ENCODE measurements at places on chromosomes 16 and 17.

DNA sequence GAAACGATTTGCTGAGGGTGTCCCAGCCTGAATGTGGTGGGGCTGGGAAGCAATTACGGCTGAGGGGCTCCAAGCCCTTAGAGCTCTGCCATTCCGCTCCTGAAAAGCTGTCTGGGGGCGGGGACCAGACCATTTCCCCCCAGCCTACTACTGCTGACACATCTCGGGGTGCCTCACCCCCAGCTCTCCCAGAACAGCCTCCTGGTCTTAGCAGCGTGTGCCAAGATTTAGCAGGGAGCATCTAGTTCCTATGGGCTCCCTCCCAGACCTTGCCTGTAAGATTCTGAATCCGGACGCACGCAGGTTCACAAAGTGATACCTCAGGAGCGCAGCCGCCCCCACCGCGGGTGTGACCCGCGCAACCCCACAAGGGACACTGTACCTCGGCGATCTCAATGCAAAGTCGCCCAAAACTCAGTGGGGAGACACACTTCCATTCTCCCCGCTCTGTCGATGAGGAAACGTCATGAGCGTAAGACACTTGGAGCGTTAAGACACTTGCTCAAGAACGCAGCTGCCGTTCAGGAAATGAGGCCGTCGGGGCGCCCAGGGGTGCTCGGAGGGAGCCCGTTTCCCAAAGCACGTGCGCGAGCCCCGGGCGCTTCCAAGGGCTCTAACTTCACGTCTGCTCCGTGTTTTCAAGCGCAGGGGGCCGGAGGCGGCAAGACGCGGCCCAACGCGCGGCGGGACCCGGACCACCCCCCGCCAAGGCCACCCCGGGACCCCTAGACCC, 629 bp downstream of the GEMIN4 start:
- no peak for DNase-seq

DNA sequence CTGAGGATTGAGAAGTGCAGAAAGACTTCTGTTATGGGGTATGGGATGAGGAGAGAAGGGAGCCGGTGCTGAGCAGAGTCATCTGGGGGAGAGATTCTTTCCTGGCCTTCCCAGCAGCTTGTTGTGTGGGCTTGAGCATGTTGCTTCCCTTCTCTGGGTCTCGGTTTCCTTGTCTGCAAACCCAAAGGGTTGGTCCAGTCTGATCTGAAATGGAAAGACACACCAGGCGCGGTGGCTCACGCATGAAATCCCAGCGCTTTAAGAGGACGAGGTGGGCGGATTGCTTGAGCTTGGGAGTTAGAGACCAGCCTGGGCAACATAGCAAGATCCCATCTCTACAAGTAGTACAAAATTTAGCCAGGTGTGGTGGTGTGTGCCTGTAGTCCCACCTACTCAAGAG, 6.0 kb downstream of the SOCS3 start:
- DNase-seq, result no peak

- no peak for DNase-seq
Observed at GRCh38 chr16:12775656-12776236, 27.9 kb downstream of the CPPED1 start.

GRCh38 chr16:1108299-1109252, 12.5 kb upstream of the C1QTNF8 start:
- DNase-seq, result no peak
